ENCODE measurements at places on chromosomes 12 and 14.

DNA sequence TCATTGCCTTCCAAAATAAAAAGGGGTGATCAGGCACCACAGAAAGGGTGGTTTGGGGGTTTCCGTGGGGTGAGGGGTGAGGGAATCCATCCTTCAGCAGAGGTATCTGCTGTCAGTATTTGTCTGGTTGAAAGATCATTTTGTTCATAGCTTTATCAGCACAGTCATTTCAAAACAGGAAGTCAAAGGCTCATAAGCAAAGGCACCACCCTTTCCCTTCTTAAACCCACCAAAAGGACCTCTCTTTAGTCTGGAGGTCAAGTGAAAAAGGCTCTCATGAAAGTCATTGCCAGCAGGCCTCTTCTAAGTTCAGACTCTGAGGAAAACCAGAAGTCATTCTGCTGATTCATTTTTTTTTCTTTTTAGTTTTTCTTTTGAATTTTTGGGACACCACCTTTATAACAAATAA lies 6.2 kb downstream of the CHST11 start:
- DNase-seq, result peak; percentile 35

GRCh38 chr14:103867523-103867953 lies 20.2 kb upstream of the PPP1R13B start:
- no peak for DNase-seq

DNA sequence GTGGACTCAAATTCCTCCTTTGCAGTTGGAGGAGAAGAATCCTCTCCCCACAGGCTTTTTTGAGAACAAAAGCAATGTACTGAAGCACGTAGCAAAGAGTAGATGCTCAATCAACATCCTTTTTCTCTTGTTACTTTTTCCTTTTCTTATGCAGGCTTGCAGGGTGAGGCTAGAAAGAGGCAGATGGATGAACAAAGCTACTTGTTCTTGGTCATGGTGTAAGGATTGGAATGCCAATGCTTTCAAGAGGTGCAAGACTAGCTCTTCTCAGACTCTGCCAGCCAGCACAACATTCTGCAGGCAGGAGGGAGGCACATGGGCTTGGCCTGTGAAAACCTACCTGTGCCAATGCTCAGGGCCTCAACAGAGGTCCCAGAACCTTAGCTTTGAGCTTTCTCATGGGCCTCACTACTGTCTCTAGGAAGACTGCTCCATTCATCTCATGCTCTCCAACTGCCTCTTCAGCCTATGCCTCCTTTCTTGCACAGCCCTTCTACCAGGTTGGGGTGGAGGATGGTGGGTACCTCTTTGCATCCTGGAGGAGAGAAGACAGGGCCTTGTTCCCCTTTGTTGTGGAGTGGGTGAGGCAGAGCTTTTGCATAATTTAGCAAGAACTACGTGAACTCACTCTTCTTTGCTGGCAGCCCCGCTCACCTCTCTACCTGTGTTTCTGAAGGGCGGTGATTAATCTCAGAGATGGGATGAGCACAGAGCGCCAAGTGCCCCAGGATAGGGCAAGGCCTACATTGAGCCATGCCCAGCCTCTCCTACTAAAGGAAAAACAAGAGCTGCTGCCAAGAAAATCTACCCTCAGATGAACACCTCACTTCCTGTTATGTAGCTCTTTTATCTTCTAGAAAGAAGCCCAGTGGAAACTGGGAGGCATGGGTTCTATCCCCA lies 1119.7 kb downstream of the VRK1 start:
- no peak for DNase-seq

- DNase-seq, result no peak
Observed at GRCh38 chr12:2372178-2372577, 319.4 kb downstream of the CACNA1C start.

DNA sequence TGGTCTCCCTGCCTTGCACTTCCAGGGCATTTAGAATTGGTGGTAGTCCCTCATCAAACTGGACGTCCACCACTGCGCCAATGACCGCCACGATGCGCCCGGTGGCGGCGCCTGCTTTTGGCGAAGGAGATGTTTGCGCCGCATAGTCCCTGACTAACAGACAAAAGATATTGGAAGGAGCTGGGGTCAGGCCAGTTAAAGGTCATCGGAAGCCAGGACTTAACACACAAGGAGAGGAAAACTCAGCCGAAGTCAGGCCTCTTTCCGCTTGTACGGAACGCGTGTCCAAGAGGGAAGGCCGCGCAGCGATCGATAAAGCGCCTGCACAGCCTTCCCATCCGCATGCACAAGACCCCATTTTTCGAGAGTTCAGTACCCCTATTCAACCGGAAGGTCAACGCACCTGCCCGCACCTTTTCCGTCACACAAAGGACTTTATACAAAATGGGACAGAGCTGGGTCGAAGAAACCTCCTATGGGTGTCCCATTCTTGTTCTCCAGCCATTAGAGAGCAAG lies 525 bp downstream of the ATP5F1B start:
- DNase-seq, result no peak

- DNase-seq, result no peak
Observed at GRCh38 chr12:113189361-113189760, 3.8 kb downstream of the RITA1 start.

DNA sequence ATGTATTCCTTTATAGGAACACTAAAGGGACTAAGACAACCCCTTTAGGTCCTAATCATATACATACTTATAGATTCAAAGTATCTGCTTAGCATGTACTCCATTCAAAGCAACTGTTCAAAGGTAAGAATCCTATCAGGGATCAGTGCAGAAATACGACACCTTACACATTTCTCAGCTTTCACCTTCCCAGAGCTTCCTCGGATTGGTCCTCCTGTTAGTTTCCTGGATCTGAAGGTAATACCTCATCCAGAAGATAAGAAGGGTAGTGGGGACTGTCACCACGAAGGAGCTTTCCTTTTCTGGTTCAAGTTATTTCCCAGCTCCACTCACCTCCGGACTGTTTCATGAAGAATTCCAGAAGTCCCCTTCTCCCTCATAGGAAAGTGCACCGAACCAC lies 38.0 kb downstream of the RCOR1 start:
- no peak for DNase-seq

- DNase-seq, result no peak
Observed at GRCh38 chr12:58950739-58951100, 30.4 kb upstream of the LRIG3 start.

DNA sequence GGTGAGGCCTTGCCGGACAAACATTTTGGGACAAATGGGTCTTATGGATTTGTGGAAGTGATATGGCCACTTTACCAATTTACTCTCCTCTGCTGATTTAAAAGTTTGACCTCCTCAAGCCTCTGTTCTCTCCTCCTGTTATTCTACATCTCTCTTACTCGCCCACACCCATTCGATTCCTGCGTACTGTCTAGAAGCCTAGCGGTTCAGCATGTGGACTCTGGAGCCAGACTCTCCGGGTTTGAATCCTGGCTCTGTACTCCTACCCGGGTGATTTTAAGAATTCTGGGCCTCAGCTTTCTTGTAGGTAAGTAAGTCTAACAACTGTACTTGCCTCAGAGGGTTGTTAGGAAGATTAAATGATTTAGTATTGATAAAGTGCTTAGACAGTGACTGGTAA lies 168.6 kb upstream of the IFNG-AS1 start:
- DNase-seq, result no peak

- no peak for DNase-seq
Observed at GRCh38 chr14:22807432-22808087, 7.7 kb downstream of the SLC7A7 start.

DNA sequence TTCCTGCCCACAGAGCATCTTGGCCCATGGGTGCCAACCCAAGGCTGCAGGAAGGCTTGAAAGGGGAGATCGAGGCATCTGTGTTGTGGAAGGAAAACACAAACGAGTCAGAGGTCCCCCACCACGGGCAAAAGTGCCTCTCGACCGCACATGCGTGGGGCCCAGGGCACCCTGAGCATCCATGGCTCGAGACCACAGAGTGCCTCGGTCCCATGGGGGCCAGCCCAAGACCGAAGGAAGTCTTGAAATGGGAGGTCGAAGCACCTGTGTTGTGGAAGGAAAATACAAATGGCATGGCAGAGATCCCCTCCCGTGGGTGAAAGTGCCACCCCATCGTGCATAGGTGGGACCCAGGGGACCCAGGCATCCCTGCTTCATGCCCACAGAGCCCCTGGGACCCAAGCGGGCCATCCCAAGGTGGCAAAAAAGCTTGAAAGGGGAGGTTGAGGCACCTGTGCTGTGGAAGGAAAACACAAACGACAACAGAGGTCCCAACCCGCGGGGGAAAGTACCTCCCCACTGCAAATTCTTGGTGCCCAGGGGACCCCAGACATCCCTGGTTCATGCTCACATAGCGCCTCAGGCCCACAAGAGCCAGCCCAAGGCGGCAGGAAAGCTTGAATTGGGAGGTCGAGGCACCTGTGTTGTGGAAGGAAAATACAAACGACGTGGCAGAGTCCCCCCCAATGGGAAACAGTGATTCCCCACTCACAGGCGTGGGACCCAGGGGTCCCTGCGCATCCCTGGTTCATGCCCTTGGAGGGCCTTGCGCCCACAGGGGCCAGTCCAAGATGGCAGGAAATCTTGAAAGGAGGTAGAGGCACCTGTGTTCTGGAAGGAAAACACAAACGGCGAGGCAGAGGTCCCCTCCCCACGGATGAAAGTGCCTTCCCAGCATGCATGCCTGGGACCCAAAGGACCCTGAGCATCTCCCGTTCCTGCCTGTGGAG lies 373.0 kb downstream of the ALG10 start:
- DNase-seq, result peak; percentile 2

- DNase-seq, result no peak
Observed at GRCh38 chr12:110921262-110921661, 883 bp upstream of the MYL2 start.

GRCh38 chr12:78556651-78557050 lies 307.9 kb upstream of the SYT1 start:
- no peak for DNase-seq

DNA sequence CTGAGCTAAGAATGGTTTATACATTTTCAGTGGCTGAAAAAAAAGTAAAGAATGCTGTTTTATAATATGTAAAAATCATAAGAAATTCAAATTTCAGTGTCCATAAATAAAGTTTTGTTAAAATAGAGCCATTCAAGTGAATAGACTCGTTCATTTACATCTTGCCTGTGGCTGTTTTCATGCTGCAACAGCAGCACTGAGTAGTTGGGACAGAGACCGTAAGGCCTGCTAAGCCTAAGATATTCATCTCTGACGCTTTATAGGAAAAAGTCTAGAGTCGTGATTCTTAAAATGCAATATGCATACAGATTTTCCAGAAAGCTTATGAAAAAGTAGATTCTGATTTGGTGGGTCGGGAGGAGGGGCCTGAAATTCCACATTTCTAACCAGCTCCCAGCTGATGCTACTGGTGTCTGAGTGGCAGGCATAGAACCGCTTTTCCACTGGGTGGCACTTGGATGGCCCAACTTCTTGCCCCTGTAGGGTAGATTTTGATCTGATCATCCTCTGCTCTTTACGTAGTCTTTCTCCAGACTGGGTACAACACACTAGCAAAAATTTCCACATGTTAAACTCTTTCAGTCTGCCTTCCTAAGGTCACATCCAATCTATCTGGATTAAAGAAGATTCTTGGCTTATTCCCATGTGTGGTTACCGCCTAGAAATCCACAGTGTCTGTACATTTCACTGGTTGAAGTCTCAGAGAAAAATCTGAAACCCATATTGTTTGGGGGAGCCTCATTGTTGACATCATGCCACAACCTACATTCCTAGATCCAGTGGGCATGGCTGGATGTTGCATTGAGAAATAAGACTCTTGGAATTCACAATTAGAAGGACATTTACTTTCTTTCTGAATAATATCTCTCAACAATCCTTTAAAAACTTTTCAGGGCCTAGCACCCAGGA lies 151.2 kb downstream of the C12orf75 start:
- DNase-seq, result no peak

DNA sequence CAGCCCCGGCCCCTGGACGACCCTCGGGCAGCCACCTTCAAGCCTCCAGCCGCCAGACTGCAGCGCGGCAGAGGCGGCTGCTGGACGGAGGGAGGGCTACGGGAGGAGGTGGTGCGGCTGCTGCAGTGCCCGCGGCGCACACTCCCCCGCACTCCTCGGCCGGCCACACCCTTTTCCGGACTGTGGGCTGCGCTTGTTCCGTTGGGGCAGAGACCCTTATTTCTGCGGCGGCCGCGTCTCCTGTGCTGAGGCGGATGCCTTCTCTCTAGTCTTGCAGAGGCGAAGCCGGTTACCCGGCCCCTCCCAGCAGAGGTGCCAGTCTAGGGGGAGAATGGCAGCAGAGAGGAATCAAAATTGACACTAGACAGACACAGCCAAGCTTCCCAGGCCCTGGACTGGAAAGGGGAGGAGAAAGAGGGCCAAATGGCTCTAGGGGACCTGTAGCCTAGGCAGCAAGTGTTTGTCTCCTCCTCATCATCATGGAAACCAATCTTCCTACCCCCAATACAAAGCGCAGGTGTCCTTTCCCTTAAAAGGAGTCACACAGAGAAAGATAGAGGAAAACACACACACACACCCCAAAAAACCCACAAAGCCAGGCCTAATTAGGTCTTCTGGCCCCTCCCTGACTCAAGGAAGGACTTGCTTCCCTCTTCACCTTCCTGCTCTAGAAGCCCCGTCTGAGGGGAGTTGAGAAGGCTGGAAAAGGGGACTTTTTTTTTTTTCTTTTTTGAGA lies 1.3 kb downstream of the ESYT1 start:
- DNase-seq, result peak; percentile 65

GRCh38 chr12:78933014-78933413 lies 68.4 kb downstream of the SYT1 start:
- no peak for DNase-seq

GRCh38 chr14:61460718-61461611 lies 139.6 kb downstream of the PRKCH start:
- DNase-seq, result no peak

DNA sequence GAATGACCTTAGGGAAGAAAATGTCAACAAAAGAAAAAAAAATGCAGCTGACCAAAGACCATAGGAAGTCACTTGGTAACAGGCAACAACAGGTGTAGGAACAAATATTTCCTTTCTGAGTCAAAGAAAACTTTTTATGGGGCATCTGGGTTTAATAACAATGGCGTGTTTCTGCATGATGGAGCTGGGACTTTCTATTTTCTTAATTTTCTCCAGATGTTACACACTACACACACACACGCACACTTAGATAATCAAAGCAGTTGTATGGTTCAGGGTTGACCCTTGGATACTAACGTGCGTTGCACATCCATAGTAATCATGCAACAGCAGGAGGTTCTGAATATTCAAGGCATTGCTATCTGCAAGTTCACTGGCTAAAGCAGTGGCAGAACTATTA lies 47.9 kb upstream of the NTF3 start:
- no peak for DNase-seq

DNA sequence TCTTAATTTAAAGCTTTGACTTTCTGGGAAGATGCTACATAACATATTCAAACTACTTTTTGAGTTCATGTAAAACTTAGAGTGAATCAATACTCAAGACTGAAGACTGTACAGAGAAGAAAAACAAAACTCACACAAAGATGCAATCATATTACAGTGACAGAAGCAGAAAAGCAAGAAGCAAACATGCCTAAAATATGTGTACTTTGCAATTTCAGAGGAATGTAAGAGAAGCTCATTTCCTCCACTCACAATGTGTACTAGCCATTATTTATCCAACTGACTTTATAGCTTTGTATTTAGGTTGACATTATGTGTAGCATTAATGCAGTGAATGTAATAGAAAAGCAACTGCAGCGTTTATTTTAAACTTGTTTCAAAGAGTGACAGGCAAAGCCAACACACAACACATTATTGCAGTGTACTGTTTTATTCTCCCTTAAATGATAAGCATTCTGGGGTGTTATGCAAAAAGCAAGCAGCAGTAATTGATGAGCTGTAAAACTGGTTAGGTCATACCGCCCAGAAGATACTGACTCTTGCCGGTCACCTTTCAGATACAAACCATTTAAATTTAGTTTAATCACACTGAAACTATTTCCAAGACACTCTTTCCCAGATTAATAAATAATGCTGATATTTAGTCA lies 88.2 kb upstream of the PAWR start:
- DNase-seq, result no peak

GRCh38 chr12:3417113-3417512 lies 73.9 kb upstream of the PRMT8 start:
- DNase-seq, result no peak

- no peak for DNase-seq
Observed at GRCh38 chr14:106850913-106851825, 1324.8 kb downstream of the TMEM121 start.
